ENCODE measurements at places on chromosomes 6 and 20.
A peak's percentile ranks its signal among the peaks of the same experiment; 100 is the strongest.

- DNase-seq = no peak
These were observed 196.7 kb upstream of the KCNQ5 start for GRCh38 chr6:72425003-72425681.

DNA sequence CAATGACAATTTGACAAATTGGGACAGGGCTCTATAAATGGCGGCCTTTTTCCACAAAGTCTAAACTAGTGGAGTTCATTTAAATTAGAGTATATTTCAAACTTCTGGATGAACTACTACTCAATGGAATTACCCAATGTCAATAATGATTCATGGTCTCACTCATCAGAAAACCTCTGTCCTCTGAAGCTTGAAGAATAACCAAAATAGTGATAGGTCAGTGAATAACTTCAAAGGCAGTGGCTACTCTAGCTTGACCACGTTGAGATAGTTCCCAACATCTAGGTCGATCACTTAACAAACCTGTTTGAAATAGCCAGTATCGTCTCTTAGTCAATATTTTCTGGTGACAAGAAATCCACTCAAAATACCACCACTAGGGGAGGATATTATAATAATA, 197.6 kb downstream of the HDGFL1 start:
- DNase-seq = no peak

GRCh38 chr6:122930252-122931180, 65.5 kb upstream of the CLVS2 start:
- no peak for DNase-seq

DNA sequence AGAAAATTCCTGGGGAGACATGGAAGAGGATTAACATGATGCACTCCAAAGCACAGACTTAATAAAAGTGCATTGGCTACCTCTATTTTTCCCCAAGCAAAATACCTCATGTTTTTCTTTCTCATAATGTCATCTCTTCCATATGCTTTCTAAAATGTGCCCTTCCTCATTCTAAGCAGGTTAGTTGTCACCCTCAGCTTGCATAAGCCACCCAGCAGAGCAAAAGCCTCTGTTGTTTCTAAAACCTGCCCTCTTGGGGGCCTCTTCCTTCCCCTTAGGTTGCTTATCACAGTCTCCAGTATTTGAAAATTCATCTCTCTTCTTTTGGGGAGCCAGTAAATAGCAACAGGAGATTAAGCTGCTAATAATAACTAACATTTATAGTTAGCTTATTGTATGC, 183.6 kb upstream of the FLRT3 start:
- no peak for DNase-seq

DNA sequence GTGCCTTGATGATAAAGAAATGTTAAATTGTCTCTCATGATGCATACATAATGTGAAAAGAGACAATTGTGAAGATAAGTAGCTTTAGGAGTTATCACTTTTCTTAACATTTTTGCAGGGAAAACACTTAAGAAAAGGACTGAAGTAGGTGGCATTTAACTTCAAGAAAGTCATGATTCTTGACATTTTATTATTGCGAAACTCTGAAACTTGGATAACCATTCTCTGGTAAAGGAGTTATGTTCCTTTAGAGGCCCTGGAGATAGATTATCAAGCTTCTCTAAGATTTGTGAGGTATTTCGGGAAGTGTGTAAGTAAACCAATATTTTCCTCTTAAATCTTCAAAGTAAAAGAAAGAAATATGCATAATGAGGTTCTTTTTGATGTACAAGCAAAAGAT, 38.5 kb downstream of the HTR1B start:
- no peak for DNase-seq

DNA sequence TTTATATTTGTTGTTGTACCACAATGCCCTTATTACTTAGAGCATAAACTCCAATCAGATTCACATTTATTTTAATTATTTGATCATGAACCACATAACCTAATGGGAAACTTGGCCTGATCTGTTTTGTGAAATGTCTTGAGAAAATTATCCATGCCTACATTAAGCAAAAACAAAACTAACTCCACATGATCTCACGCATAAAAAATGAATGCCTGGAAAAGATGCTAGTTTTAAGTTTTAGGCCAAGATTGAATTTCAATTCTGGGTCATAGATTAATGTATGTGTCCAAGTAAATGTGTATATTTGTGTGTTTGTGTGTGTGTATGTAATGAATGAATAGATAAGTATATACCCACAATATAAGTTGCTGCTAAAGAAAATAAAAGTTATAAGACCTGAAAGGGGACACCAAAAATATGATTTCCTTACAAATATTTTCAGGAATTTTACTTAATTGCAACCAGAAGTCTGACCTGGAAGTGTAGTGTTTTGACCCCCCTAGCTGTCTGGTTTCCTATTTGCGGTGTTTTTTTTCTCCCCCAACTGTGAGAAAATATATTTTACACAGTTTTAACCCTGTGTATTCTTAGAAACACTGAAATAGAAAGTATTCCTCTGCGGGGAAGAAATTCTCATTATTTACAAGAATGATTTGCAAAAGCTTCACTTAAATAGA, 97.2 kb downstream of the JAG1 start:
- DNase-seq = no peak

- DNase-seq = no peak
These were observed 89.3 kb downstream of the TSHZ2 start for GRCh38 chr20:53061192-53062108.

GRCh38 chr6:161233986-161234661, 39.7 kb downstream of the AGPAT4 start:
- DNase-seq = no peak

GRCh38 chr20:2688041-2688591, 4.5 kb upstream of the EBF4 start:
- peak; percentile 75 for DNase-seq

DNA sequence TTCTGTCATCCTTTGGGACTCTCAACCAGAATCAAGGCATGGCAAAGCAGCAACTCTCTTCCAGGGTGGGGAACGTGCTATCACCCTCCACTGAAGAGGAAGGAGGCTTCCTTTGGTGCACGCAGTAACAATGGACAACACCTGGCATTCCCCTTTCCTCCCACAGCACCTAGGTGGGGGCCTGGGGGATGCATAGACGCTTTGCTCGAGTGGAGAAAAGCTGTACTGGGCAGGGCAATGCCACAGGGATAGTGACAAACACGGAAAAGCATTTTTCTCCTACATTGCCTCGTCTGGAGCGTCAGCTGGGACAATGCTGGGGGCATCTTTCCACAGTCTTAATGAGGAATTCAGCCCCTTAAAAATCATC, 82.9 kb downstream of the GMPR start:
- DNase-seq = no peak

DNA sequence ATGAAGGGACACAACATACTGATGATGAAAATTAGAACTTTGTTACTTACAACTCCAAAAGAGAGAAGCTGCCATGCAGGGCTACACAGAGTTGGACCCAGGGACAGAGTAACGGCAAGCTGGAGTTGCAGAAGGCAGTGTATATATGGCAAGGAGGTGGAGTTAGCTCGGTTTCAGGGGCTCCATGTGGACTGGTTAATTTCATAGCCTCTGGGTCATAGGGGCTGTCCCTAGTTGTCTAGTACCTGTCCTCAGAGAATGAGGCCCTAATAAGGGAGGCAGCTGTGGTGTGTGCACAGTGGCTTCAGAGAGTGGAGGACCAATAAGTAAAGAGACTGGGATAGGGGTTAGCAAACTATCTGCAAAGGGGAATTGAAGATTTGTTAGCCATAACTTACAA, 7.9 kb upstream of the ZSCAN12 start:
- no peak for DNase-seq

GRCh38 chr20:10402938-10403608, 30.9 kb downstream of the MKKS start:
- no peak for DNase-seq

- no peak for DNase-seq
These were observed 30.7 kb downstream of the PTPN1 start for GRCh38 chr20:50540620-50541605.

- DNase-seq = no peak
These were observed 224.7 kb downstream of the PLCB1 start for GRCh38 chr20:8356806-8357205.

GRCh38 chr6:44650495-44650894, 263.0 kb downstream of the CDC5L start:
- DNase-seq = no peak
